ENCODE measurements at places on chromosomes 5 and 9.

- no peak for DNase-seq
Measured at GRCh38 chr5:39441838-39442237, 17.1 kb upstream of the DAB2 start.

DNA sequence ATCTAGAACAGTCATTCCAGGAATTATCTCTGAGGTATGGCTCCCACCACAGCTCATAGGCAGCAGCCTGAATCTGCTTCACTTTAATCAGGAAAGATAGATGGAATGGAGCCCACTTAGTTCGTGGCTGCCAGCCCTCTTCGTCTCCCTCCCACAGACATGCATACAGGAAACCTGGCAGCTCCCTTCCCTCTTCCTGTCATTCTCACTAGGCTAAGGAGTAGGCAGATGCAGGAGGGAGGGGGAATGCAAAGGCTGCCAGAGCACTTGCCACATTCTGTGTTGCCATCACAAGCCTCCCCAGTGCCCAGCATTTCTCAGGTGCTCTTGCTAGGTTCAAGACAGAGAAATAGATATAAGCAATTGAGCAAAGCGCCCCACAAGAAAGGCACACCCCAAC is 378.9 kb downstream of the ELAVL2 start:
- no peak for DNase-seq

GRCh38 chr5:7501061-7501460 is 105.1 kb downstream of the ADCY2 start:
- DNase-seq = no peak

GRCh38 chr9:84839541-84839940 is 170.0 kb downstream of the NTRK2 start:
- DNase-seq = no peak

- DNase-seq = no peak
Measured at GRCh38 chr5:143141652-143142051, 261.8 kb downstream of the NR3C1 start.

- no peak for DNase-seq
Measured at GRCh38 chr5:50794812-50795211, 128.4 kb downstream of the PARP8 start.

DNA sequence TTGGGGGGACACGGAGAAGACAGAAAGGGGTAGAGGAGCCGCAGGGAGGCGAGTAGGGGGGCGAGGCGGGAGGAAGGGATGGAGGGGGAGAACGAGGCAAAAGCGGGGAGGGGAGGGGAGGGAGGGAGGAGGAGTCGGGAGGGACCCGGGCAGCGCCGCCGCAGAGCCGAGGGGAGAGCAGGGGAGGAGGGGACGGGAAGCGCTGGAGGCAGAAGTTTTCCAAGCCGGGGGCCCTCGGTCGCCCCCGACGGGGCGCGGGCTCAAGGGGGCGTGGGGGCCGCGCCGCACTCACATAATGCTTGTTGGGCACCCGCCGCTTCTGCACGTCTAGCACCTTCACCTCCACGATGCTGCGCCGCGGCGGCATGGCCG is 353 bp downstream of the SH3PXD2B start:
- no peak for DNase-seq

- no peak for DNase-seq
Measured at GRCh38 chr9:101397746-101398067, 711 bp downstream of the MRPL50 start.

DNA sequence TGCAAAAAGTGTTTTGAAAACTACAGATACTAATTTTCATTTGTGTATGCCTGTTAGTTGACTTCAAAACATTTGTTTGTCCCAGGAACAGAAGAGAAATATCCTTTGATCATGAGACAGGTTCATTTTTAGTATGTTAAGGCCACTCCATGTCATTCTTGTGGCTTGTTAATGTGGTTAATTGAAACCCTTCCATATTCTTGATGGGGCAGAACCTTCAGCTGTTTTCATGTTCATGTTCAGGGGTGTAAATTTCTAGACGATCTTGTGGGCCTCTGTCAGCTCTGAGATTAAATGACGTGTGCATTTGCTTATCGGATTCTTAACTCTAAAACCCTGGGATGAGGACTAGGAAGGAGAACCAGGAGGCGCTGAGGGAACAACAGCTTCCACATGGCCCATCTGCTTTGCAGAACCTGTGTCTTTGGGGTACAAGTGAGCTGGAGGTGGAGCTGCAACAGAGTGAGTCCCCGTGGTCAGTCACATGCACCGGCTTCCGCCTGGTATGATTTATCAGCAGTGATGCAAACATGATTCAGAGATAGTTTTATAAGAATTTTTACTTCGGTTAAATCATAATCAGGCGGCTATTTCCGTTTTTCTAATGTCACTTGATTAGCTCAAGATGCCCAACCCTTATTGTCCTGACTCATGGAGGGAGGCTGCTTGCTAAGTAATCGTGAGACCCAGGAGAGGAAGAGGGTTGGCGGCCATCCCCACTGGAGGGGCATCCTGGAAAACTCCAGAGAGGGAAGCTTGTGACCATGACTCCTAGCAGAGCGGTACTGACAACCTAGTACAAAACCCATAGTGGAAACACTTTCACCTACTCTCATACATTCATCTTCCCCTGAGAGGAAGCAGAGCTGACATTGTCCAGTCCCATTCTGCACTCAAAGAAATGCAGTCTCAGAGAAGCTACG is 138.4 kb downstream of the C9orf152 start:
- no peak for DNase-seq

- DNase-seq = no peak
Measured at GRCh38 chr9:107226421-107226820, 56.7 kb upstream of the RAD23B start.

Data from A549 (cell line).